ENCODE measurements at places on chromosomes 1 and 21. TPM values are rescaled to one million over a fixed set of nuclear protein-coding genes. Genes with fewer than 3 reads are reported as not detected.

The LCE1F gene
- polyA plus RNA-seq, result not detected

DNA sequence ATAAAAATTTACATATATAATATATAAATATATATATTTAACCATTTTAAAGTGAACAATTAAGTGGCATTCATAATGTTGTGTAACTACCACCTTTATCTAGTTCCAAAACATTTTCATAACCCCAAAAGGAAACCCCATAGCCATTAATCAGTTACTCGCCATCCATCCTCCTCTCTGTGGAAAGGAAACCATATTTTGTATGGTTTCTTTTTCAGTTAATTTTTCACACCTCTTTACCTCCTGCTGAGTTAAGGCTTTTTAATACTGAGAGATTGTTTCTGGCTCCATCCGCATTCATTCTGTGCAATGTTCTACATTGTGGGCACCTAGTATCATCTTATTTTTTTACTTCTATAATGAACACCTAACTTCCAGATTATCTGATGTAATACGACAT lies 512.1 kb downstream of the LMO4 start:
- no peak for DNase-seq

DNA sequence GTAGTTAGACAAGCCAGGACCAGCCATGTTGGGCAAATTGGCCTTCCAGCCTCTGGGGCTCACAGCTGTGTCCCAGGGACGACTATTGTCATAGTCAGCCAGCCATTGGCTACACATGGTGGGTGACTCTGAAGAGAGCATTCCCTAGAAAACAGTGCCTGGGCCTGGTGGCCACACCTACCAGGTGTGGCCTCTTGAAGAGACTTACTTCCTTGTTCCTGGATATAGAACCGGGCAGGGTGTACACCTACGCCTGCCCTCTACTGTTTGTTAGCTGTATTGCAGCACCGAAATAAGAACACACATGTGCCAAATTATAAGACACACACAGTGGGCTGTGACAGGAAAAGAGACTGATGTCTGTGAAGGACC lies 134.6 kb upstream of the ARHGEF16 start:
- DNase-seq, result peak; percentile 72

The RBP7 gene
- 1.3 TPM for polyA plus RNA-seq

- no peak for DNase-seq
Observed at GRCh38 chr1:220182656-220183055, 88.7 kb downstream of the IARS2 start.

DNA sequence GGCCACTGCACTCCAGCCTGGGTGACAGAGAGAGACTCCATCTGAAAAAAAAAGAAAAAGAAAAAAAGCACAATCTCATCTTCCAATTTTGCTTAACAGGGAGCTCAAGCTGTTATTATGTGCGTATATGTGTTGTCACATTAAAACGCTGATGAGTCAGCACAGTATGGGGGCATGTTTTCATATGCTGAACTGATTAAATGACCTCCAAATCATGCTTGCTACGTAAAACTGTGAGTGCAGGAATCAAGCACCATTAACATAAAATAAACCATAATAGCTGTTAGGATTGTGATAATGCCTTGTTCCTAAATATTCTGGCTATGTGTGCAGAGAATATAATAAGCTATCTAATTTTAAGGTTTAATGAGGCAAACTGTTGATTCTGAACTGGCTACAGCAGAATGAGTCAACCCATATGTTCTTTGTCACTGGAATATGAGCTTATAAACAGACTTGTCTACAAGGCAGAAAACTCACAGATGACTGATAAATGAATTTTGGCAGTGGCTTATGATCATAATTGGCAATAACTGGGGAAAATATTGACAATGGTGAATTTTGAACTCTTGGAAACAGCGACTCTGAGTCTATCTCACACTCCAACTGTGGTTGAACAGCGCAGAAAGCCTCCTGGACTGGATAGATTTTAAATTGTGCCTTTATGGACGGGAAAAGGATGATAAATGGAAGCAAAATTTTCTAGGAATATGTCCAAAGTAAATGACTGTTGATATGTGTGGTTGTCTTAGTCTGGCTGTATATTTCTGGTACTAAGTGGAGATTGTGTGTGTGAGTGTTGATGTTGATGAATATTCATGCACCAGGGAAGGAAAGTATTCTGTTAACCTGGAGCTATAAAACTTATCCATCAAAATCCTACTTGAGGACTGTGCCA lies 75.5 kb downstream of the VCAM1 start:
- DNase-seq, result no peak

DNA sequence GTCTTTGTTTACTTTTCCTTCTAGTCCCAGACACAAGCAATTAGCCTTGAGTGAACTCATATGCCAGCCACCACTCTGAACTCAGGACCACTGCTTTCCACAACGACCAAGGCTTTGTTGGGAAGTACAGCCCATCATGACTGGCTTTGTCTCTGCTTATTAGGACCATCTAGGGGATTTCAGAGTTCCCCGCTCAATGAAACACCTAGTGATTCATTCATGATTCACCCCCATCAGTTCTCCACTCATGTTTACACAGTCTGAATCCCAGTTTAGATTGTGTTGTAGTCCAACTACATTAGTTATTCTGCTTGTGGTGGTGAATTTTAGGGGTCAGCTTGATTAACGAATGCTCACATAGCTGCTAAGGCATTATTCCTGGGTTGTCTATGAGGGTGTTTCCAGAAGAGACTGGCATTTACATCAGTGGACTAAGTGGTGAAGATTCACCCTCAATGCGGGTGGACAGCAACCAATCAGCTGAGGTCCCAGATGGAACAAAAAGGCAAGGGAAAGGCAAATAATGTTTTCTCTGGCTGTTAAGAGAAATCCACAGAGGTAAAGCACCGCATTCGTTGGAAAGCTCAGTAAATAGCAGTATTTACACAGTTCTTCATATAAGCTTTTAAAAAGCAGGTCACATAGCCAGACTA lies 122.7 kb downstream of the RGS21 start:
- no peak for DNase-seq

DNA sequence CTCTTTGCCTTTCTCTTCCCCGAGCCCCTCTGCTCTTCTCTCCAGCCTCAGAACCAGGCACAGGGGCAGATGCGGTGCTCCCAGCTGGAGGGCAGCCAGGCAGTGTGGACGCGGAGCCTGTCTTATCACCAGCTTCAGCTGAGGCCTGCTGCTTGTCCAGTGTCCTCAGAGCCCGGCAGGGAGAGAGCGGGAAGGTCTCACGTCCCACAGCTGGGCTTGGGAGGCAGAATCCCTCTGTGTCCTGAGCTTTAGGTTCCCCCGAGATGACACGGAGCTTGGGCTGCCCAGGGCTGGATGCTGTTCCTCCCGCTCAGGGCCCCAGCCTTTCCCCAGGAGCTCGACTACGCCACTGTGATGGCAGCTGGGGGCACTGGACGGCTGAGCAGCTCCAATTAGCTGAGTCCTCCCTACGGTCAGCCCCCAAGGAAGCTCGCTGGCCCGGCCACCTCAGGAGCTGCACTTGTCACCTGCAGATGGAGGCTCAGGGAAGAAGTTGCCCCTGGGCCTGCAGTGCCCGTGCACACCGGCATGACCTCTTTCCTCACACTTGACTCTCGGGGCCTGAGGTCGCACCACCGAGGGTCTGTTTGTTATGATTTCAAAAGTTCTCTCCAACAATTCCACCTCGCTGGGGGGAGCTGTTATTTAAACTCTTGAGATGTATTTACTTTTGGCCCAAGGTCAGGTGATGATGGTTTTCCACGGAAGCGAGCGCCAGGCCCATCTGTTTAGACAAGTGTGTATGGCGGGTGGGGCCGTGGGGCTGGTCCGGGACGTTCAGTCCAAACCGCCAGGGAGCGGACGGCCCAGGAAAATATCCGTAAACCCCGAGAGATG lies 127.3 kb downstream of the SIK1 start:
- DNase-seq, result peak; percentile 69

The F11R gene
- polyA plus RNA-seq, result 13.7 TPM

The IL22RA1 gene
- polyA plus RNA-seq, result 0.03 TPM

DNA sequence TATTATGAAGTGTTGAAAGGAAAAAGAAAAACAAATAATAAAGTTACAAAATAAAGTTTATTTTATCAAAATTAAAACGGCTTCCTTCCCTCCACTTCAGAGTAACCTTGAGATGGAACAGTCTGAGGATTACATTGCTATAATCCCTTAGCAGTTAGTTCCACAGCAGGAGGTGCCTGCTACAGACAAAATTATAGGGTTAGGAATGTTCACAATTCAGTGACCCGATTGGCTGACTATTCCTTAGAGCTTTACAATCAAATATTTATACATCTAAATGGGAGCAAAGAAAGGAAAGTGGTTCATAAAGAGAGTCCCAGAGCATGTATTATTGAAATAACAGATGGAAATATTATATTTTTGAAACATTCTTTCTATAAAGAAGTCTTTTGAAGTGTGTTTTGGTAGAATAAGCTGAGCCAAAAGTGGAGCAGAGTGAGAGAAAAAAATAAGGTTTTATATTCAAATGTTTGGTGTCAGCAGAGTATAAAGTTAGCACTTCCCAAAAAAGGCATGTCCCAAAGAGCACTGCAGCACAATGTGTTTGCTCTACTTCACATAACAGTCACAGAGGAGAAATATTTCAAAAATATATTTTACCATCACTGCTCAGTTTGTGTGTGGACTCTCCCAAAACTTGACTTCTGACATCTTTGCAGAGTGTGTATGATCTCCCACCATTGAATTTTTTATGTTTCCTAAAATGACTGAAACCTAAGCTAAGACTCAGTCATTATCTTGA lies 71.4 kb upstream of the GORAB start:
- no peak for DNase-seq

GRCh38 chr1:28437264-28437923 lies 67.9 kb downstream of the PHACTR4 start:
- DNase-seq, result no peak

The FCER1G gene
- polyA plus RNA-seq, result 0.34 TPM

- DNase-seq, result peak; percentile 56
Observed at GRCh38 chr1:240004086-240004749, 87.5 kb upstream of the FMN2 start.

The RNU1-1 gene
- not detected for polyA plus RNA-seq

The LRRC39 gene
- polyA plus RNA-seq, result 1.6 TPM

GRCh38 chr1:169048043-169048442 lies 58.4 kb upstream of the ATP1B1 start:
- no peak for DNase-seq

The RCC2 gene
- polyA plus RNA-seq, result 48.2 TPM

DNA sequence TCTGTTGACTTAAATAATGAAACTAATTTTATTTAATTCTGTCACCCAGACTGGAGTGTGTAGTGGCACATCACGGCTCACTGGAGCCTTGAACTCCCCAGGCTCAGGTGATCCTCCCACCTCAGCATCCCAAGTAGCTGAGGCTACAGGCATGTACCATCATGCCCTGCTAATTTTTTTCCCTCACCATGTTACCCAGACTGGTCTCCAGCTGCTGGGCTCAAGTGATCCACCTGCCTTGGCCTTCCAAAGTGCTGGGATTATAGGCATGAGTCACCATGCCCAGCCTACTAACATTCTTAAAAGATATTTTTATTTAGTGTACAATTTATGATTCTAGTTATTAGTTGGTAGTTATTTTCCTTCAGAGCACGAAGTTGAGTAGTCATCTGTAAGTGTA lies 49.5 kb downstream of the NRDC start:
- no peak for DNase-seq

- DNase-seq, result no peak
Observed at GRCh38 chr1:152049291-152050083, 12.7 kb upstream of the S100A11 start.

Data from SK-N-SH (cell line).